ENCODE measurements at places on chromosomes 12 and 14.

GRCh38 chr14:31986405-31986804 is 90.7 kb upstream of the ARHGAP5 start:
- DNase-seq: no peak

DNA sequence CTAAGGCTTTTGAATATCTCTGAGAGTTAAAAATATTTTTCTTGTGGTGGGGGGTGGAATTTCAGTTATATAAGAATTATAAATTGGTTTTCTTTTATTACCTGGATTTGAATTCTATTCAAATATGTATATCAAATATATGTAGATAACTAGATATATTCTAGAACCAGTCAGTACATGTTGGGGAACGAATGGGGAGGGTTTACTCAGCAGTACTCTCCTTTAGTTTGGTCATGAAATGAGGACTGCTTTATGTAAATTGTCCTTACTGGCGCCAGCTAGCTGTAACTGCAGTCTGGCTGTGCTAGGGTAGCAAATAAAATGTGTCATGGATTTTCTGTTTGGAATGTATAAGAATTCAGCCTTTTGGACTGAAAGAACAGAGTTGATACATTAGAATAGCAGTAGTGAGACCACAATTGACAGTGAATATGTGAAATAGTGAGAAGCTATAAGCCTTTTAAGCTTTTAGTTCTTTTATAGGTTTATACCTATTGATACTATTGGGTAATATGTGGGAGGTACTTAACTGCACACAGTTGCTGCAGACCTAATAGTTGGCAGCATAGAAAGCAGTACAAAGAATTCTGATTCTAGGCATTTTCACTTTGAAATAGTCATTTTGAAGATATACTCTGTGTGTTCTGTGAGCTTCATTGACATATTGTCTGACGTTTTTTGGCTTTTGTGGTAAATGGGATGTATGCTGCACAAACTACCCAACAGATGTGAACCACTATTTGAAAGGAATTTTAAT is 29.0 kb downstream of the ATF7IP start:
- DNase-seq: no peak

GRCh38 chr12:110015132-110015531 is 15.9 kb downstream of the ANKRD13A start:
- no peak for DNase-seq

- no peak for DNase-seq
Observed at GRCh38 chr12:5375547-5376295, 56.2 kb upstream of the NTF3 start.

All from esophagus squamous epithelium (tissue), 5 donors.